ENCODE measurements at places on chromosomes 1 and 21.

DNA sequence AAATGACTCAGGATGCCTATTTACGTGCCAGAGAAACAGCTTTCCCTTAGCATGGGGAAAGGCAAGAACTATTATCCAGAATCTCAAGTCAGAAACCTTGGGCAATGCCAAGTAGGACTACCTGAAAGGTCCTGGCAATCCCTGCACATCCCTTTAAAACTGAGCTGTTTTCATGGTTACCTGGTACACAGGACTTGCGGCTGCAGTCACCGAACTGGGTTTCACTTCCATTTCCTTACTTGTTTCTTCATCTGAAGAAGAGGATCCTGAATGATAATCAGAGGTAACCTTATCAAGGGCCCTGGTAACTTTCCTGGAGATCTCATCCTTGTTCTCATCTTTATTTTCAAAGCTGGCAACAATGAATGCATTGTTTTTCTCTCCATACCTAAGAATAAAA lies 14.3 kb downstream of the BTG3 start:
- peaks cover 11% of the 10 kb centered on the region for H3K4me1 ChIP-seq
- H3K27me3 ChIP-seq, result no peaks in the 10 kb centered on the region
- peaks cover 42% of the 10 kb centered on the region for H3K36me3 ChIP-seq
- H3K27ac ChIP-seq, result no peak overlapping the region

DNA sequence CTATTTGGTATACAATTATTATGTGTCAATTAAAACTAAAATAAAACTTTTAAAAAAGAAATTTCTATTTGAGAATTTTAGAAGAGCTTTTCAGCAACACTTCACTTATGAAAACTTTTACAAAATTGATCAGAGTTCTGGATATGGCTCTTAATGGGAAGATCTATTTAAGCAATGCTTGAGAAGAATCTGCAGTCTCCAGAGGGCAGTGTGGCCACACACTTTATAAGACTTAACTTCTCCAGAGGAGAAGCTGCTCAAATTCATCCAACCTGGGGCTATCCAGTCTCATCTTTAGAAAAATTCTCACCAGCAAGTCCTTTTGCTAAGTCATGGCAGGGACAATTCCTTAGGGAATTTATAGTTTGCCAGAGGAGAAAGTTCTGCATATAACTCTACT lies 25.2 kb upstream of the AGO1 start:
- H3K4me3 ChIP-seq, result no peak overlapping the region
- no peak for DNase-seq
- H3K27me3 ChIP-seq, result no peaks in the 10 kb centered on the region
- peaks cover 11% of the 10 kb centered on the region for H3K36me3 ChIP-seq
- no peaks in the 10 kb centered on the region for H3K4me1 ChIP-seq

DNA sequence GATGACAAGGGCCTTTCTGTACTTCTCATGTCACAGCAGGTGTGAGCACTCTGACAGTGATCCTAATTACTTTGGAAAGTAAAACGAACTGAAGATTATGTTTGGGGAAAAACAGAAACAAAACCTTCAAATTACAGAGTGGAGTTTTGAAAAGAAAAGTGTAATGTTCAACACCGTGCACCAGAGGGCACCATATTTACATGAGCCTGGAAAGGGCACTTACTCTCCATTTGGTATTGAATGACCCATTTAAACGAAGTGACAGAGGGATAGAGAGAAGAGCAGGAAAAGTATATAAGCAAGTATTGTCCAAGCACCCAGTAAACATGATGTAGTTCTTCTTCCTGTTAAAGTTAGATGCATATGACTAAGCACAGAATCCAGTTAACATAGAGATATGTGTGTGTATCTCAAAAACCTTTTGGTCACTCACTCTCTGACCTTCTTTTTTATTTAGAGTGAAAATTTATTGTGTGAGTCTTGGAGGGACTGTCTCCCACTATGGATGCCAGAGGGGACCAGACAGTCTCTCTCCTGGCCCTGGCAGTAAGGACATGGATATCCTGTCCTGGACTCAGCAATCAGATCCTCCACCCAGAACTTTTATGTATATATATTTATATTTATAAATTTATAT lies 3.8 kb upstream of the RGSL1 start:
- no peaks in the 10 kb centered on the region for H3K27me3 ChIP-seq
- H3K4me3 ChIP-seq, result no peak overlapping the region
- DNase-seq, result peak; percentile 83
- no peak overlapping the region for H3K27ac ChIP-seq

GRCh38 chr1:29444782-29445729 lies 208.7 kb downstream of the PTPRU start:
- peak; percentile 34 for DNase-seq
- H3K36me3 ChIP-seq, result no peaks in the 10 kb centered on the region
- H3K27ac ChIP-seq, result no peak overlapping the region
- H3K4me1 ChIP-seq, result no peaks in the 10 kb centered on the region

GRCh38 chr21:22192766-22193165 lies 1194.6 kb downstream of the NCAM2 start:
- H3K27ac ChIP-seq, result no peak overlapping the region
- DNase-seq, result no peak
- H3K27me3 ChIP-seq, result no peaks in the 10 kb centered on the region
- no peaks in the 10 kb centered on the region for H3K4me1 ChIP-seq
- H3K36me3 ChIP-seq, result no peaks in the 10 kb centered on the region
- no peak overlapping the region for H3K4me3 ChIP-seq

DNA sequence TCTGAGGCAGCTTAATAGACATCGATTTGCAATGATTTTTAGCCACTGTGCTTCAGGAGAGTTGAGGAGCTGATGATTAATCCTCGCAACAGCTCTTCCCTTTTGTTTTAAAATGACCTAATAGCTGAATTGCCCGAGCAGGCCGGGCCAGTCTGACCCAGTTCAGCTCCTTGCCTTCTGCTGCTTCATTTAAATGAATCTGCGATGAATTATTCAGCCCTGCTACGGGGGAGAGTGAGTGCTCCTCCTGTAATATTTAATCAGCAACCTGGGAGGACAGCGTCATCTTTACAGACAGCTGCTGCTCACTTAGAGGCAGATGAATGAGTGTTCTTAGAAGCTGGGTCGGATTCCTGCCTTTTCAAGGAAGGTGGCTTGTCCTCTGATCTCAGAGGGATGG lies 325.1 kb downstream of the CAMTA1 start:
- no peak for DNase-seq
- H3K36me3 ChIP-seq, result no peaks in the 10 kb centered on the region
- no peak overlapping the region for H3K27ac ChIP-seq
- H3K27me3 ChIP-seq, result peaks cover 9% of the 10 kb centered on the region
- H3K4me1 ChIP-seq, result no peaks in the 10 kb centered on the region

DNA sequence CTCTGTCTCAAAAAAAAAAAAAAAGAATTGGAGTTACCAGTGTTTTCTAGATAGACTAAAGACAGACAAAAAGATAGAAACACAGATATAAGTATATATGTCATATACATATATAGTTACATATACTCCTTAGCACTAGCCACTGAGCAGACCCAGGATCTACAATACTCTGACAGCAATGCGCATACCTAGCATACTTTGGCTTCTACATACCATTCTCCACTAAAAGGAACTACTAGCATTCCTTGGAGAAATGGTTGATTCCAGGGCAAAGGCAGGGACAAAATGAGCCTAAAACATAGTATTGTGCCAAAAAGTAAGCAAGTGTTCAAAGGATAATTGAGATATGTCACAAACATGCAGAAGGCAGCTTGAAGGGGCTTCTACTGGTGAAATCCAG lies 22.7 kb downstream of the SYNJ1 start:
- no peak for DNase-seq
- no peaks in the 10 kb centered on the region for H3K27me3 ChIP-seq
- H3K4me3 ChIP-seq, result no peak overlapping the region
- H3K4me1 ChIP-seq, result peaks cover 5% of the 10 kb centered on the region

DNA sequence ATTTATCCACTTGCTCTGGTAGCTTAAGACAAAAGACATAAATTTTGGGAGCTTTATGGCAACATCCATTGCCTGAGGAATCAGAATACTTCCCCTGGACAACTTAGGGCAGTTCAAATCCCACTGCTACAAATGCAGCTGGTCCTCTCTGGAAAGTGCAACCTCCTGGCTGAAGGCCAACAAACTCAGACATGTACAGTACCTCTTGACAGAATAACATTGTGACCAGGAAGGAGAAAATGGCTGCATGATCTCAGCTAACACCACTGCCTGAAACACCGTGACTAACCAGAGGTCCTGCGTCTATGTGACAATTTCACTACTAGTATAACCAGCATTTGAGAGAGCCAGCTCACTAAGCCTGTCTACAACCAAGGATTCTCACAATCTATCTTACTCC lies 218.9 kb downstream of the CRB1 start:
- H3K36me3 ChIP-seq, result no peaks in the 10 kb centered on the region
- H3K4me1 ChIP-seq, result no peaks in the 10 kb centered on the region
- H3K4me3 ChIP-seq, result no peak overlapping the region
- DNase-seq, result no peak
- no peaks in the 10 kb centered on the region for H3K27me3 ChIP-seq

GRCh38 chr1:44263568-44264450 lies 50.5 kb downstream of the DMAP1 start:
- no peak overlapping the region for H3K4me3 ChIP-seq
- H3K27ac ChIP-seq, result no peak overlapping the region
- no peaks in the 10 kb centered on the region for H3K27me3 ChIP-seq
- no peak for DNase-seq
- no peaks in the 10 kb centered on the region for H3K4me1 ChIP-seq

DNA sequence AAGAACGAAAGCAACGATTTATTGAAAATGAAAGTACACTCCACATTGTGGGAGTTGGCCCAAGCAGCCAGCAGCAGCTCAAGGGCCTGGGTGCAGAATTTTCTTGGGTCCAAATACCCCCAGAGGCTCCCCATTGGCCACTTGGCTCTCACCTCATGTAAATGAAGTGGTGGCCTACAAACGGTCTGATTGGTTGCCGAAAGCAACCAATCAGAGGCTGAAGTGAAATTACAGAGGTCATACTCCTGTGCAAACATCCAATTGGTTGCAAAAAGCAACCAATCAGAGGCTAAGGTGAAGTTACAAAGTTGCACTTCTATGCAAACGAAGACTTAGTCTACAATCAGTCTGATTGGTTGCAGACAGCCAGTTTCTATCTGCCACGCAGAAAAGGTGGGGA lies 31.9 kb downstream of the FAM163A start:
- no peak overlapping the region for H3K27ac ChIP-seq
- no peaks in the 10 kb centered on the region for H3K36me3 ChIP-seq
- H3K4me1 ChIP-seq, result peaks cover 4% of the 10 kb centered on the region

GRCh38 chr1:209733409-209734192 lies 22.3 kb upstream of the TRAF3IP3 start:
- H3K4me1 ChIP-seq, result peaks cover 17% of the 10 kb centered on the region
- no peaks in the 10 kb centered on the region for H3K36me3 ChIP-seq
- DNase-seq, result peak; percentile 46
- H3K4me3 ChIP-seq, result peak overlapping the region; percentile 34
- H3K27ac ChIP-seq, result peak overlapping the region; percentile 54

DNA sequence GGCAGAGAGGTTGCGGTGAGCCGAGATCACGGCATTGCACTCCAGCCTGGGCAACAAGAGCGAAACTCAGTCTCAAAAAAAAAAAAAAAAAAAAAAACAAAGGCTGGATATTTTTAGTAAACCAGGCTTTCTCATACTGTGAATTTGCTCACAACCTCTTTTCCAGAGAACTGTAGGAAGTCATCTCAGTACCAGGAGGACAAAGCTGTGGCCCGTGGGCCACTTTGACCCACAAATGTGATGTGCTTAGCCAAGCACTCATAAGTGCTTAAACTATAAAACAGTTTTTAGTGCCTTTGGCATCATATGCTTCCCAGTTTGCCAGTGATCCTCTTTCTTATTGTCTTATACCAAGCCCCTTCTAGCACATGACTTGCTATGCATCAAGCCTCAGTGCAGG lies 46.5 kb downstream of the RNF11 start:
- H3K27me3 ChIP-seq, result no peaks in the 10 kb centered on the region
- no peak overlapping the region for H3K4me3 ChIP-seq
- no peak for DNase-seq
- H3K27ac ChIP-seq, result no peak overlapping the region

DNA sequence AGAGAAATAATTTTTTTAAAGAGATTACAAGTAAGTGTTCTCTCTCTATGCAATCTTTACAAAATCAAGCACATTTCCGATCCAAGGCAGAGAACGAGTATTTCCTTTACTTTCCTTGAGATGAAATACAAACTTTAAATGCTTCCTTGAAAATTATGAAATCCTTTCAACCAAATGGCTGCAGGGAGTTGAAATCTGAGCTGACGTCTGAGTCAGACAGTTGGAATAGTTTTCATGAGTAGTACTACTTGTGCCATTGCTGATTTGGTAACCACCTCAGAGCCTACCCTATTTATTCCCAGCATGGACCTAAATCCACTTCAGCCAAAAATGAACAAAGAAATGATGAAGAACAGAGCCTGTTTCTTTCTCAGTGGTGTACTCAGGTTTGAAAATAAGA lies 183.6 kb downstream of the GIPC2 start:
- no peak overlapping the region for H3K4me3 ChIP-seq
- H3K36me3 ChIP-seq, result no peaks in the 10 kb centered on the region
- H3K27me3 ChIP-seq, result no peaks in the 10 kb centered on the region
- H3K4me1 ChIP-seq, result peaks cover 12% of the 10 kb centered on the region

GRCh38 chr1:25773441-25774125 lies 26.4 kb upstream of the SELENON start:
- H3K27ac ChIP-seq, result no peak overlapping the region
- no peaks in the 10 kb centered on the region for H3K27me3 ChIP-seq
- H3K36me3 ChIP-seq, result no peaks in the 10 kb centered on the region
- H3K4me3 ChIP-seq, result no peak overlapping the region

GRCh38 chr1:19034721-19035120 lies 78.2 kb upstream of the IFFO2 start:
- peaks cover 11% of the 10 kb centered on the region for H3K4me1 ChIP-seq
- H3K27me3 ChIP-seq, result peaks cover 23% of the 10 kb centered on the region
- no peaks in the 10 kb centered on the region for H3K36me3 ChIP-seq
- no peak overlapping the region for H3K27ac ChIP-seq
- DNase-seq, result no peak

DNA sequence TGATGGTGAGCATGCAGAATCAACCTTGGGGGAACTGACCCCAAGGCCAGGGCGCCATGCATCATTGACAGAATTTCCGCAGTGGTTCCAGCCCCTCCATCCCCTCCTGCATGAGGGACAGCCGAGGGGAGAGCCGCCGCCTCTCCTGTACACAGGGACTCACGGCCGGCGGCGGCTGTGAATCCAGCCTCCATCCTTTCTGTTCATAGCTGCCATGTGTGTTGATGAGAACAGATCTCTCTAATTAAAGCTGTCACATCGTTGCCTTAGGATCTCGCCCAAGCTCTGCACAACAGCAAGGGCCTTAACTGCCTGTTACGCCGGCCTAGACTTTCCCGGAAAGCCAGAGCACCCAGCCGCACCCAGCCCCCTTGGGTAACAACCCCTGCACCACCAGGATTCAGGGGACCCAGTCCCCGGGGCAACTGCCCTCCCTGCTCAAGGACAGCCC lies 151.6 kb downstream of the NPHP4 start:
- H3K27me3 ChIP-seq, result no peaks in the 10 kb centered on the region
- H3K36me3 ChIP-seq, result no peaks in the 10 kb centered on the region
- H3K4me1 ChIP-seq, result no peaks in the 10 kb centered on the region
- H3K4me3 ChIP-seq, result no peak overlapping the region

GRCh38 chr1:9115351-9116205 lies 13.3 kb downstream of the GPR157 start:
- no peak for DNase-seq
- H3K4me3 ChIP-seq, result no peak overlapping the region
- no peaks in the 10 kb centered on the region for H3K4me1 ChIP-seq
- H3K27me3 ChIP-seq, result no peaks in the 10 kb centered on the region

Measured in osteoblast (primary cell).